ENCODE measurements at places on chromosomes 6 and 20.
A peak's percentile ranks its signal among the peaks of the same experiment; 100 is the strongest.

GRCh38 chr20:3815703-3816315 lies 4.5 kb upstream of the AP5S1 start:
- peak; percentile 45 for DNase-seq

GRCh38 chr6:100962466-100962865 lies 81.3 kb upstream of the ASCC3 start:
- no peak for DNase-seq

GRCh38 chr6:31574106-31575061 lies 981 bp upstream of the TNF start:
- peak; percentile 59 for DNase-seq

DNA sequence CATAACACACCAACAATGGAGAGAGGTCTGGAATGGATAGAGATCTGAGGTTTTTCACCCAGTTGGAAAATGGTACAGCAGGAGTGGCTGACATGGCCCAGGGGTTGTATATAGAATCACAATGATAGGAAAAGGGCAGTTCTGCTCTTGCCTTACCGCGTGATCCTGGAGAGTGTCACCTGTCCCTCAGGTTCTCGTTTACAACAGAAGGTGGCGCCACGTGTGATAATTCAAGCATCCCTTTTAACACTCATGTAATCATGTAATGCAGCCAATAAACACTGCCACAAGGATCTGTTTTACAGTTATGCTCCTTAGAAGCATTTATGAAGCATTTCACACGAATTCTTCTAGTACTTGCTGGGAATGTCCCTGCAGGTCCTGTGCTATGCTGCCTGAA lies 12.9 kb upstream of the WFDC2 start:
- DNase-seq: peak; percentile 27
